A549 treated with ZK216348 at 1 μM for 4 hours (cell line): ENCODE measurements at places on chromosomes 4 and X. TPM values are rescaled to one million over a fixed set of nuclear protein-coding genes. Genes with fewer than 3 reads are reported as not detected.

NUDT11 gene
- 1.8 to 3.5 TPM (median 2.8 TPM) in 5 replicates for total RNA-seq

NLGN4X gene
- not detected in 5 replicates for total RNA-seq

NHSL2 gene
- total RNA-seq, result 0.25 to 0.42 TPM (median 0.27 TPM) in 5 replicates

HTN1 gene
- not detected in 5 replicates for total RNA-seq

PDGFC gene
- total RNA-seq, result 2.8 to 5.0 TPM (median 3.0 TPM) in 5 replicates

P2RY4 gene
- not detected in 5 replicates for total RNA-seq

GPR143 gene
- total RNA-seq, result 0.20 to 0.56 TPM (median 0.46 TPM) in 3 of 5 replicates, not detected in the others

CTBP1 gene
- 56.7 to 97.3 TPM (median 85.7 TPM) in 5 replicates for total RNA-seq

NAP1L2 gene
- total RNA-seq, result 0.73 to 1.7 TPM (median 1.0 TPM) in 5 replicates

IBSP gene
- total RNA-seq, result not detected in 5 replicates

CT45A5 gene
- not detected in 5 replicates for total RNA-seq

HS6ST2 gene
- total RNA-seq, result 0.06 to 0.07 TPM in 2 of 5 replicates, not detected in the others

CSN2 gene
- not detected in 5 replicates for total RNA-seq

POF1B gene
- total RNA-seq, result 1.9 to 3.1 TPM (median 2.6 TPM) in 5 replicates

MAGEA12 gene
- total RNA-seq, result 0.11 to 0.13 TPM (median 0.12 TPM) in 3 of 5 replicates, not detected in the others

GRID2 gene
- total RNA-seq, result not detected in 5 replicates

CSAG3 gene
- total RNA-seq, result not detected in 5 replicates

CHRDL1 gene
- not detected in 5 replicates for total RNA-seq

OSTC gene
- 83.0 to 104 TPM (median 89.9 TPM) in 5 replicates for total RNA-seq

CCNA2 gene
- total RNA-seq, result 31.8 to 49.6 TPM (median 45.6 TPM) in 5 replicates

CXCL5 gene
- 24.7 to 56.4 TPM (median 37.1 TPM) in 5 replicates for total RNA-seq

GPR82 gene
- total RNA-seq, result not detected in 5 replicates

MAOB gene
- 0.09 to 0.20 TPM (median 0.14 TPM) in 3 of 5 replicates, not detected in the others for total RNA-seq

EFNB1 gene
- total RNA-seq, result 5.8 to 10.7 TPM (median 9.8 TPM) in 5 replicates

PABPC1L2B gene
- total RNA-seq, result not detected in 5 replicates

IRF2 gene
- total RNA-seq, result 8.9 to 11.9 TPM (median 11.0 TPM) in 5 replicates

CAPN6 gene
- total RNA-seq, result not detected in 5 replicates

TRIM61 gene
- not detected in 5 replicates for total RNA-seq

USP17L30 gene
- total RNA-seq, result not detected in 5 replicates

SYAP1 gene
- total RNA-seq, result 16.7 to 23.3 TPM (median 21.2 TPM) in 5 replicates

XAGE1A gene
- total RNA-seq, result 14.6 to 60.9 TPM (median 33.9 TPM) in 5 replicates

VEGFD gene
- 0.20 to 0.58 TPM (median 0.47 TPM) in 5 replicates for total RNA-seq
